ENCODE measurements at places on chromosomes 16 and 17.

- DNase-seq = no peak
These were observed 63.5 kb downstream of the CRISPLD2 start for GRCh38 chr16:84883301-84883700.

DNA sequence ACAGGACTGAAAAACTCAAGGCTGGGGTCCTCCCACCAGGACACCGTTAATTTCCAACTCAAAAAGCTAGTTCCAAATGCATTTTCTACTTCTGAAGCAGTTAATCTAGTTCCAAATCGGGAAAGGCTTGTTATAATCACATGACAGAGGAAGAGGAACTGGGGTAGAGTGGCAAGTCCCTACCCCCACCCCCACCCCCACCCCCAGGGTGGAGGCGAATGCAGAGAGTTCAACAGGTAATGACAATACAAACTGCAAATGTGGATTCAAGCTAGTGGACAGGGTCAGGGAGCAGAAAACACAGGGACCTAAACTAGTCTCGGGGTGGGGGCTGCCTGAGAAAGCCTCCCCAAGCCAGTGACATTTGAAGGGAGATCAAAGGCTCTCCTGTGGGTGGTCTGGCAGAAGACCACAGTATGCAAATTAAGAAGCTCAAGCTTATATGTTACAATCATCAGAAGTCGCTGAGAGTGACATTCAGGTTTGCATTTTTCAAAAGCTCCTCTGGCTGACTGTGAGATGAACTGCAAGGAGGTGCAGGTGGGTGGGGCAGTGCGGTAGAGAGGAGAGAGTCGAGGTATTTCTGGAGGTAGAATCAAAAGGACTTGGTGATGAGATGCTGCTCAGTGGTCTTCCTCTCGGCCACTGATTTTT is 56.4 kb upstream of the SLC25A19 start:
- no peak for DNase-seq

DNA sequence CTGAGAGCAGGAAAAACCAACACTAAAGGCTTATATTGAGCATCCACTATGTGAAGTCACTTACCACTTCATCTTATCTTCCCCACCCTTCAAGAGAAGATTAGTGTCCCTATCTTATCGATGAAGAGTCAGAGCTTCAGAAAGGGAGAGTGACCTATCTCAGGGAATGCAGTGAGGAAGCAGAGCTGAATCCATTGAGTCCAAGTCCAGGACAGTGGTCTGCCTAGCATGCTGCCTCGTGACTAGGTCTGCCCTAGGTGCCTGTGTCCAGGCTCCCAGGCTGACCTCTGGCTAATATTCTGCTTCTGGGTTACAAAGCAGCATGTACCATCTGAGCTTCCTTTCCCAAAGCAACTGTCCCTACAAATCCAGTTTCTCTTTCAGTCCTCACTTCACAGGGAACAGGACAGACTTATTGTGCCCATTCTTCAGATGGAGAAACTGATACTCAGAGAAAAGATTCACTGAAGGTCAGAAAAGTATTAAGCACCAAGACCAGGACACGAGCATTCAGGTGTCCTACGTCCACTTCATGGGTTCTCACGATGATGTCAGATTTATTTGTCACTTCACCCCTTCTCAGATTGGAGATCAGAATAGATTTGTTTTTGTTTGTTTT is 13.3 kb upstream of the FZD2 start:
- DNase-seq = no peak

- no peak for DNase-seq
These were observed 7.5 kb downstream of the NETO2 start for GRCh38 chr16:47136099-47136842.

GRCh38 chr17:76079956-76080767 is 1.2 kb downstream of the ZACN start:
- DNase-seq = no peak

Data from astrocyte of the hippocampus (primary cell).